Immature natural killer cell (primary cell): ENCODE measurements at places on chromosomes 13 and 19.

- DNase-seq, result no peak
Measured at GRCh38 chr13:50969691-50970090, 60.1 kb downstream of the RNASEH2B start.

DNA sequence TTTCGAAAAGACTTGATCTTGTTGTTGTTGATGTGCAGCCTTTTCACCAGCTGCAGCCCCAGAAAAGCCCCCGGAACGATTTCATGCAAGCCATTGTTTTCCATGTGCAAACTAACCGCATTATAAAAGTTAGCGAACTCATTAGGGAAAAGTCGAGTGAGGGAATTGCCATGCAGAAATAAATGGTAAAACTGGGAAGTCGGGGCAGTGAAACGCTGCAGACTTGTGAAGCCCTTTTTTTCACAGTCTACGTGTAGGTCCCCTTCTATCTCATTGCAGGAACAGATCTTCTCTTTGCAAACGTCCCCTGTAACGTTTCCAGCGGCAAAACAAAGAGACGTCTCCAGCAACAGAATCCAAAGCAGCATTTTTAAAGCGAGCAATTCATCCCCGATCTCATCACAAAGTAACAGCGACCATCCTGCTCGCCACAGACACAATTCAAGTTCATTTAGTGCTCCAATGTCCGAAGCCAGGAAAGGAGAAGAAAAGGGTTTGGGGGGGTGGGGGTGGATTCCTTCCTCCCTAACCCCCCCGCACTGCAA, 1.1 kb downstream of the SLITRK1 start:
- DNase-seq, result no peak

GRCh38 chr19:2491130-2491801, 15.3 kb downstream of the GADD45B start:
- DNase-seq, result no peak

GRCh38 chr13:110291286-110291685, 15.7 kb downstream of the COL4A1 start:
- DNase-seq, result no peak

- DNase-seq, result no peak
Measured at GRCh38 chr13:68984688-68985319, 1122.8 kb upstream of the ATXN8OS start.

DNA sequence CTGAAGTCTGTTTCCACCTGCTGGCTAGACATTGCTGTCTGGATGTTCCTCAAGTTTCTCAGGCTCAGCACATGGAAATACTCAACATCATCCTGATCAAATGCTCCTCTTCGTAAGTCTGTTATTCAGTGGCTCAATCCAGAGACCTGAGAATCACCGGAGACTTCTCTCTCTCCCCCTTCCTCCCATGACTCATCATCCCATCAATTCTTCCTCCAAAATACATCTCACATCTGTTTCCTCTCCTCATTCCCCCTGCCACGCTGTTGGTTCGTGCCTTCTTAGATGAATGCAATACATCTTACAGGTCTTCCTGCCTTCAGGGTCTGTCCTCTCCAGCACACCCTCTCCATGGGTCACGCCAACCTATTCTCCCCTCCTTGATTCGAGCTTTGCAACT, 7.4 kb upstream of the RXFP2 start:
- no peak for DNase-seq

GRCh38 chr19:10514211-10515145, 2.8 kb downstream of the S1PR5 start:
- peak; percentile 72 for DNase-seq

DNA sequence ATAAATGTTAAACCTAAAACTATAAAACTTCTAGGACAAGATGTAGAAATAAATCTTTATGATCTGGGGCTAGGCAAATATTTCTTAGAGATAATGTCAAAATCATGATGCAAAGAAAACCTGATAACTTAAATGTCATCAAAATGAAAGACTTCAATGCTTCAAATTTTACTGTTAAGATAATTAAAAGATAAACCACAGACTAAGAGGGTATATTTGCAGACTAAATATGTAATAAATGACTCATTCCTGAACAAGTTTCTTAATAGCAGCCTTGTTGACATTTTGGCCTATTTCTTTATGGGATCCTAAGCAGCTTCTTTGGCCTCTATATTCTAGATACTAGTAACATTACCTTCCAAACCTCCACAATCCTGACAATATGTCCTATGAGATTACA, 2878.3 kb upstream of the PCDH20 start:
- DNase-seq, result no peak

- no peak for DNase-seq
Measured at GRCh38 chr19:13804830-13805683, 9.8 kb downstream of the ZSWIM4 start.

DNA sequence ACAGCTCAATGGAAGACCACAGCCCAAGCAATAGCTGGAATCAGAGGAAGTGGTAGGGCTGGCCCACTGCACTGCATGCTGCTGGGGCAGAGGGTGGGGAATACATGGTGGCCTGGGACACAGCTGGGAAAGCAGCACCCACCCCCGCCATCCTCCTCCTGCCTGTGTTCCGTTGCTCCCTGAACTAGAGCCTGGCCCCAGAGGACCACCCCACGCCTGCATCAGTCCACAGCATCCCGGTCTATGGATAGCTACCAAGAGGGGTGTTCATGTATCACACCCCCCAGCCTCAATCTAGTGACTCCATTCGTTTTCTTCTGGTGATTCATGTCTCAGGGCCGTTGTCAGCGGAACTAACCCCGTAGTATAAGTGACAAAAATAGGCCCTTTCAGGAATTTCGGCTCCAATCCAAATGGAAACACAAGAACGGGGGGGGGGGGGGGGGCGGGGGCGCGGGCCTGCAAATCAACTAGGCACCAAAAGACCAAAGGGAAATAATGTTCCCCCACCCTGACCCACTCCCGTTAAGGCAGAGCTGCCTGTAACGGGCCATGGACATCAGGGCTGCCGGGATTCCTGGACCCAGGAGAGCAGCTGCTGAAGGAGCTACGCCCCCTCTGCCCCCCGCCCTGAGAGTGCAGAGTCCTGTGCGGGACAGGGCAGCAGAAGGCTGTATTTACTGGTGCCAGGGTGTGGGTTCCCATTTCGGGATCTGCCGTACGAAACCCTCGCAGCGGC, 18.9 kb upstream of the EPHX3 start:
- DNase-seq, result no peak

DNA sequence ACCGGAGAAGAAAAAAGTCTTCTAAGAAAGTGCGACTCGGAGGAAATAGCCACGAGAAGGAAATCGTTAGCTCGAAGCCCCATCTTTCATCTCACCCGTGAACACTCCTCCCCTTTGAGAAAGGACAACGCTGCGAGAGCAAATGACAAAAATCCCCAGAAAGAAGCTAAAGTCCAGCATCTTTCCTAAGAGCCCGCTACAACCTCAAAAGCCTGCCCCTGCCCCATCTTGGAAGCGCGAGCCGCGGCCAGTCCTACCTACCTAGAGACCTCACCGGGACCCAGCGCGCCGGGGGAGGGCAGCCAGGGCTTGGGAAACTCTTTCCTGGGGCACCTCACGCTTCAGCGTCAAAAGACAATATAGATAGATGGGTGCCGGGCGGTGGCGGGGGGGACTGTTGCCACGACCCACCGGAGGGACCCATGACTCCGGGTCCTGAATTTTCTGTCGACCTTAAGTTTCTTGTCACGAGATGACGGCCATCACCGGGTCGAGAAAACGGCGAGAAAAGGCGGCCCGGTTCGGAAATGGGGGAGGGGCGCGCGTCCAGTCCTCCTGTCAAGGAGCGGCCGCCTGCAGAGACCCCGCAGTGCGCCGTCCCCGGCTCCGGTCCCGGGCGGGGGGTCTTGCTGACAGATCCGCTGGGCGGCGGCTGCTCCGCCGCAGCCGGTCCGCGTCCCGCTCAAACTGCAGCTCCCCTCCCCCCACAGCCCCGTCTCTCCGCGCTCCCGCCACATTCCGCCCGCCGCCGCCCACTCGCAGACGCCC, 65.9 kb downstream of the KCNRG start:
- DNase-seq, result no peak

DNA sequence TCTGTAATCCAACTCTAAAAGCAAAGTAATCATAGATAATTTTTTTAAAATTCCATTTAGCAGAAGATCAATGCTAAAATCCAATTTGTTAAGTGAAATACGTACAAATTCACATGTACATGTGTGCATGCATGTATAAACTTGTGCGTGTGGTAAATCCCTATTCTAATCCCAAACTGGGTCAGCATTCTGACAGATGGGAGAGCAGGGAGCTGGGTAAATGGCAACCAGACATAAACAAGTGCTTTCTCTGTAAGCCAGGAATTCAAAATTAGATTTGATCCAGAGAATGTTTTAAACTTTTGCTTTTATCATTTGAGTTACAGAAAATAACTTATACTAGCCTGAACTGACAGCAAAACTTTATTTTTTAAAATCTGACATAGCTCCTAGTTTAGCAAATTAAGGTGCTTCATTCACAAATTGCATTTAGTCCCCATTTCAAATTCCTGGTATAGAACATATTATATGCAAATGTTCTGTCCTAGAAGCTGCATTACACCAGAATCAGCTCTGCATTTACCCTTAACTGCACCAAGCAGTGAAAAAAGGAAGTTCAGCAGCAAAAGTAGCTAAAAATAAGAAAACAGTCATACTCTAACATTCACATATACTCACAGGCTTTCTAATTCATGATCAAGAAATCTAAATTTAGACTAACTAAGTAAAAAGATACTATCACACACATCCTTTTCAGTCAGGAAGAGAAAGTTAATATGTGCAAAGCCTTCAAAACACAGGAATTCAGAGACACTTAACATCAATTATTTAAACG, 32.6 kb downstream of the UBL3 start:
- no peak for DNase-seq

- no peak for DNase-seq
Measured at GRCh38 chr19:14446336-14447036, 13.4 kb downstream of the PKN1 start.

GRCh38 chr19:43229315-43229714, 23.9 kb upstream of the PSG4 start:
- DNase-seq, result no peak

DNA sequence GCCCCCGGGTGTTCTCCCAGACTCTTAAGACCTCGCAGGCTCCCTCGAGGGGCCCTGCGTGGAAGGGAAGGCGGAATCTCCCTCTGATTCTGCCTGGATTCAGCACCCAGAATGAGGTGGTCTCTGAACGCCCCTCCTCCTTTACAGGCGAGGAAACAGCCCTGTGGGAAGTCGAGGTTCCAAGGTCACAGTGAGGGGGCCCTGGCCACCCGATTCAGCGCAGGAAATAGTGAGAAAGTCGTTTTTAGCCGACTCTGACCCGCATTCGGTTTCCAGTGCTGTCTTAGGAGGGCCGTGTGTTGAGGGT, 1.1 kb downstream of the BSG start:
- DNase-seq, result no peak

DNA sequence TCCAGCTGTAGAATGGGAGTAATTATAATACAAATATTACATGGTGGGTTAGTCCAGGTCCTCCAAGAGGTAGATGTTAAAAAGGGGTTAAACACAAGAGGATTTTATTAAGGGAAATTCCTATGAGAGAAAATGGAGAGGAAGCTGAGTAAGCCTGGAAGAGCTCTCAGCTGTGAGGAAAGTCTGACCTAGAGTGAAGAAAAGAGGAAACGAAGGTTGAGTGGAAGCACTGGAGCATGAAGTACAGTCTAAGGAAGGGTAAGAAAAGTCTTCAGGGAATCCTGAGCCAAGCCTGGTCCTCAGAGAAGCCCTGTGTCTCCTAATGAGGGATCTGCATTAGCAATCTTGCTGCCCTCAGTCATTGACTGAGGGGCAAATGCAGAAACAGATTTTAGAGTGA, 506.2 kb downstream of the GPC5 start:
- DNase-seq, result no peak

DNA sequence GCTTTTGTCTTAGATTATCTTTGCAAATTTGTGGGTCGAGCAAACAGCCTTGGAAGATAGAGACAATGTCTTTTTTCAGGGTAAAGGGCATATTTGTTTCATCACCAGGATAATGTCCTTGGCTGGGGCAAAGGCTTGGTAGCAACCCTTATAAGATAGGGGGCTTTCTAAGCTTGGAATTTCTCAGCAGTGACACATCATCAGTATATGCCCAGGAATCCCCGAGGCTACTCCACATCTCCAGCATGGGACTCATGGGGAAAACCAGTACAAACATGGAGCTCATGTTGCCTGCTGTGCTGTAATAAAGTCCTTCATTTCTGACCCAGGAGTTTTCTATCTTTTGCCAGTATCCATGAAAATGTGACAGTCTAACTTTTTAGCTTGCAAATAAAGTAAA, 77.1 kb downstream of the DCLK1 start:
- no peak for DNase-seq

DNA sequence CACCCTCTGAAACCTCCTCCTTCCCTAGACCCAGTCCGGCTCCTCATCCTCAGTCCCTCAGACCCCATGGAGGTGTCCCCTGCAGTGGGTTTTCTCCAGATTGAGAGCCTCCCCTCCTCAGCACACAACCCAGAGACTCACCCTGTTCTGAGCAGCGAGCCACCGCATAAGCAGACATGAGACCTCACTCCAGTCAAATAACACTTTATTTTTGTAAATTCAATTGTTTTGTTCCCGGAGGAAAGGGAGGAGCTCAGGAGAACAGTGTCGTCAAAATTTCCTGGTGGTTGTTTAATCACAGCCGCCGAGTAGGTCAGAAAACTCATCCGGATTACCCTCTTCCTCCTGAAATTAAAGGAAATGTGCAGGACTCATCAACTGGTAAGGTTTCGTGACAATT, 57.5 kb downstream of the ERICH4 start:
- no peak for DNase-seq

DNA sequence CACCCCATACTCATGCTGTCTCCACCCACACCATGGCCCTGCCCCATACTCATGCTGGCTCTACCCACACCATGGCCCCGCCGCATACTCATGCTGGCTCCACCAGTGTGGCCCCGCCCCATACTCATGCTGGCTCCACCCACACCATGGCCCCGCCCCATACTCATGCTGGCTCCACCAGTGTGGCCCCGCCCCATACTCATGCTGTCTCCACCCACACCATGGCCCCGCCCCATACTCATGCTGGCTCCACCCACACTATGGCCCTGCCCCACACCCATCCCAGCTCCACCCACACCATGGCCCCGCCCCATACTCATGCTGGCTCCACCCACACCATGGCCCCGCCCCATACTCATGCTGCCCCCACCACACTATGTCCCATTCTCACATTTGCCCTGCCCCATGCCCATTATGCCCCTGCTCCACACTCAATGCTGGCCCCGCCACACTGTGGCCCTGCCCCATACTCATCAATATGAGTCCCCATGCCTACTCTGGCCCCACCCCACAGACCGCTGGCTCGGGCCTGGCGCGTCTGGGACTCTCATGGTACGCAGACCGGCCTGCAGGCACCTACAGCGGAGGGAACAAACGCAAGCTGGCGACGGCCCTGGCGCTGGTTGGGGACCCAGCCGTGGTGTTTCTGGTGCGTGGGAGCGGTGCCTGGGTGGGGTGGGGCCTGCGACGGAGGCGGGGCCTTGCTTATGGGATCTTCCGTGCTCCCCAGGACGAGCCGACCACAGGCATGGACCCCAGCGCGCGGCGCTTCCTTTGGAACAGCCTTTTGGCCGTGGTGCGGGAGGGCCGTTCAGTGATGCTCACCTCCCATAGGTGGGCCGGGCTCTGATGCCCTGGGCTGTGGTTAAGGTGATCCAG, 3.7 kb upstream of the ARHGAP45 start:
- DNase-seq, result peak; percentile 72

GRCh38 chr13:72141855-72142519, 275.0 kb upstream of the DACH1 start:
- DNase-seq, result no peak
